EL (cell line): ENCODE measurements at places on chromosomes 11 and 22.
A peak's percentile ranks its signal among the peaks of the same experiment; 100 is the strongest.

GRCh38 chr11:97722065-97722464 is 1298.7 kb upstream of the CNTN5 start:
- DNase-seq, result peak; percentile 1

GRCh38 chr22:20562607-20563465 is 55.4 kb downstream of the MED15 start:
- no peak for DNase-seq

DNA sequence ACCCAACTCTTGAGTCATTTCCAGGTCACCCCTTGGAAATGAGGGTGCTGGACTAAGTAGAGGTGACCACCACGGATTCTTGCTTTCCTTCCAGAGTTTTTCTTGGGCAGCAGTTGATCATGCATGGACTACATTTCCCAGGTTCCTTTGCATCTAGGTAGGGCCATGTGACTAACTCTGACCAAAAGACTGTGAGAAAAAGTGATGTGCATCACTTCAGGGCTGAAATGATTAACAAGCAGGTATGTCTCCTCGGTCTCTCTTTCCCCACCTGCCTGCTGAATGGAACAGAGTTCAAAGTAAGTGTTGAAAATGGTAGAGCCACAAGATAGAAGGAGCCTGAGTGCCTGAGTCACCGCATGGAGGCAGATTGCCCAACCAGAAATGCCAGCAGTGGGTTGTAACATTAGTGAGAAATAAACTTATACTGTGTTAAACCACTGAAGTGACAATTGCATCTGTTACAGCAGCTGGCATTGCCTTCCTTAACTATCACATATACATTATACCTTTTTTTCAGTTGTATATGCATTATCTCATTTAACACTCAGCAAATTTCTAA is 113.5 kb downstream of the MN1 start:
- DNase-seq, result no peak

DNA sequence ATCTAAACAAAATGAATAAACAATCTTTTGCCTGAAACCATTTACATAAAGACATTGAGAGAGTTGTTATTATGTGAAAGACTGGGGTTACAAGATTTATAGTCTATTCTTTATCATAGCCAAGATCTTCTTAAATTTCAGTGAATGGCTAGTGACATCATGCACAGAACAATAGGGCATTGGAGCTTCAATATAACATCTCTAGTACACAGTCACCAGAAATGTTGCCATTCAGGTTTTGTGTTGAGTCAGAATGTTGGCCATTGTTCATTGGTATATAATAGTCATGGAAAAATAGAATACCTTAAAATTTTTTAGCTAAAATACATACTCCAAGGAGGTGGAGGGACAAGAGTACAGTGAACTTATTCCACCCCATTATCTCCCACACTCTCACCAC is 44.3 kb downstream of the SLC5A12 start:
- no peak for DNase-seq

- DNase-seq, result peak; percentile 72
Measured at GRCh38 chr11:12066799-12067508, 43.4 kb upstream of the MICAL2 start.
